ENCODE measurements at places on chromosomes 1 and 21.
A peak's percentile ranks its signal among the peaks of the same experiment; 100 is the strongest.

DNA sequence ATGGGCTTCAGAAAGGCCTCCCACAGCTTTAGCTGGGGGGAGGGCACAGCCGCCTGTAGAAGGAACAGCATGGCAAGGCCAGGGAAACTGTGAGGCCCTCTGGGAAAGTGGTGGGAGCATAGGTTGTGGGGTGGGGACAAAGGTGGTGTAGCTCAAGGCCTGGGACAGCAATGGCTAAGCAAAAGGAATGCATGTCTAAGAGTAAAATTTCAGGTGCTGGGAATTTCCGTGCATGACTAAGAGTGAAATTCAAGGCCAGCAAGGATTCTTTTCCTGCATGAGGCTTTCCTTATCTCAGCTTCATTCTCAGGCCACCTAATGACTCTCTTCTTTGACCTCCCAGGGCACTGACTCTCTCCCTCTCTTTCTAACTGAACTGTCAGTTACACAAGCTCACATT, 86.5 kb upstream of the WNT4 start:
- no peak for DNase-seq

- no peak for DNase-seq
Measured at GRCh38 chr1:197671140-197671539, 104.1 kb downstream of the DENND1B start.

- peak; percentile 7 for DNase-seq
Measured at GRCh38 chr1:206808615-206809014, 36.3 kb upstream of the IL10 start.

DNA sequence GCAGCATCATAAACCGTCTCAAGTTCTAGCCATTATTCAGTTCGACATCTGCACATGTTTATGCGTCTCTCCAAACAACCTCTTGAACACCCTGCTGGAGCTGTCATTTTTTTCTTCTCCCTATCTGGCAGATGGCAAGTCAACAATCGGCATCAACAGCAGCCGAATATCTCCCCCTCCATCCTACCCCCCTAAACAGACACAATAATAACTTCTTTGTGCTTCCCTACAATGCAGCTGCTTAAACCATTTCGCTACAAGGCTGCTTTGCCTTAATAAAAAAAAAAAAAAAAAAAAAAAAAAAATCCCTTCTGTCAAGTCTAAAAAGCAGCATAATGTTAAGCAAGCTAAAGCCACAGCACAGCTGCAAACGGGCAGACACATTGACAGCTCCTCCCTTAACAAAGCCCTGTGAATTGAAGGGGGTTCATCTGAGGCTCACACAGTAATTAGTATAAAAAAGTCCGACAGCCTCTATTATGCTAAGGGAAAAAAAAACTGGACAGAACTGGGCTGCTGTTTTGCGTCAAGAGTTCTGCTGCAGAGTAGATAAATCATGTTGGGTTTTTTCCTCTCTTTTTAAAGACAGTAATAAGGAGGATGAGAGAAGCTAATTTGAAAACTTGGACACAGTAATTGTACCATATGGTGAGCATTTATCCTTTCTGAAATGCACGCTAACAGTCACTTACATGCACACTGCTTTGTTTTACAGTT, 136.4 kb downstream of the AKT3 start:
- no peak for DNase-seq

GRCh38 chr1:175154629-175155472, 37.7 kb downstream of the KIAA0040 start:
- DNase-seq: peak; percentile 5

GRCh38 chr1:232998138-232998537, 47.7 kb downstream of the NTPCR start:
- DNase-seq: no peak

DNA sequence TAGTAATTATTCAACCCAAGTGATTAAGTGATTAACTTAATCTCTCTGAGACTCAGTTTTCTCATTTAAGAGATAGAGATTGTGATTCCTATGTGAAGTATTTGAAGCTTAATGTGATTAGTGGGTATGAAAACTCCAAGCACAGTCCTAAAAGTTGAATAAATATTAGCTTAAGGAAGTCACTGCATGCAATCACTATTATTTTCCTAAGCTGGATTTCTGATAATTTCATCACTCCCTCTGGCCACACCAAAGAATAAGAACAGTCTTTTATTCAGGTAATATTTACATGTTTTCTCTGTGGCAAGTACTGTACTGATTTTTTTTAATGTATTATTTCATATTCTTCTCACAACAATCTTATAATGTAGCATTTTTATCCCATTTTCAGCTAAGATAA, 31.1 kb downstream of the CD55 start:
- no peak for DNase-seq

DNA sequence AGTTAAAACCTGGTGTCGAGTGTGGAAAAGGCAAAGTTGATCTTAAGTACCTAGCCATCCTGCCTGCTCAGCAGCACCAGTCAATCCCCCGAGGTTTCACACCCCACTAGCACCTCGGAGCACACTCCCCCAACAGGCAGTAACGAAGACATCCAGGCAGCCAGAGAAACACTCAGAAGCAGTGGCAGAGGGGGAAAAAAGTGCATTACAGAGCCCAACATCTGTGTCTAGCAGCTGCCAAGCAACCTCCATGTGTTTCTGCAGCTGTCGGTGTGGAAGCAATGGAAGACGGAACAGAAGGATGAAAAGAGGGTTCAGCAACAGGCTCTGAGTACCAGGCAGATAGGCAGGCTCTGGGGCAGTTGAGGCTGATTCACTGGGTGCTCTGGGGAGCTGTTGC, 73.4 kb upstream of the PROX1 start:
- DNase-seq: no peak

DNA sequence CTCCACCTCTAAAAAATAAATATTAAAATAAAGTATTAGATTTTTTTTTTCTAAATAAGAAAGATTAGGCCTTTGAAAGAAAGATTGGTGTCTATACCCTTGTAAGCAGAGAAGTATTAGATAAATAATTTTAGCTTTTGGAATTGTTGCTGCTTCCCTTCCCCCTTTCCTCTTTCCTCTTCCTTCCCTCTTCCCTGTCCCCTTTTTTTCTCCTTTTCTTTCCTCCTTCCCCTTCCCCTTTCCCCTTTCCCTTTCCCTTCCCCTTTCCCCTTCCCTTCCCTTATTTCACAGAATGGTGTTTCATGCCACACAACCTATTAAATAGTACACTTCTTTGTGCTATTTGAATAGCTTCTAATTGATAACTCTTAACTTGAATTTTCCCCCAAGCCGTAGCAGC, 69.8 kb upstream of the QSOX1 start:
- DNase-seq: no peak

DNA sequence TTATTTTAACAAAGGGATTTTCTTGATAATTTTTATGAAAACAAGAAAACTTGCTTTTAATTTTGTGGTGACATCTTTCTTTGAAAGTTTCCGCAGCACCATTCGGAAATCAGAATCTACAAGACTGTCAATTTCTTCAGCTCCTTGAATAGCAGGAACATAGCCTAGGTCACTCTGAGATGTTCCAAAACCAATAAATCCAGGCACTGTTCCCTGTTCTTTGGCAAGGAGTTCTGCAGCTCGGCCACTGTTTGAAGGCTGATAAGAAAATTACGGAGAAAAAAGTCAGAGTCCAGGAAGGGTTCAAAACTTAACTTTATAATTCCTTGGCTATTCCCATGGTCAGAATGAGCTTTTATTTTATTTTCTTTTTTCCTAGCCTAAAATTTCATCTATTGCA, 6.0 kb downstream of the LTN1 start:
- DNase-seq: no peak

DNA sequence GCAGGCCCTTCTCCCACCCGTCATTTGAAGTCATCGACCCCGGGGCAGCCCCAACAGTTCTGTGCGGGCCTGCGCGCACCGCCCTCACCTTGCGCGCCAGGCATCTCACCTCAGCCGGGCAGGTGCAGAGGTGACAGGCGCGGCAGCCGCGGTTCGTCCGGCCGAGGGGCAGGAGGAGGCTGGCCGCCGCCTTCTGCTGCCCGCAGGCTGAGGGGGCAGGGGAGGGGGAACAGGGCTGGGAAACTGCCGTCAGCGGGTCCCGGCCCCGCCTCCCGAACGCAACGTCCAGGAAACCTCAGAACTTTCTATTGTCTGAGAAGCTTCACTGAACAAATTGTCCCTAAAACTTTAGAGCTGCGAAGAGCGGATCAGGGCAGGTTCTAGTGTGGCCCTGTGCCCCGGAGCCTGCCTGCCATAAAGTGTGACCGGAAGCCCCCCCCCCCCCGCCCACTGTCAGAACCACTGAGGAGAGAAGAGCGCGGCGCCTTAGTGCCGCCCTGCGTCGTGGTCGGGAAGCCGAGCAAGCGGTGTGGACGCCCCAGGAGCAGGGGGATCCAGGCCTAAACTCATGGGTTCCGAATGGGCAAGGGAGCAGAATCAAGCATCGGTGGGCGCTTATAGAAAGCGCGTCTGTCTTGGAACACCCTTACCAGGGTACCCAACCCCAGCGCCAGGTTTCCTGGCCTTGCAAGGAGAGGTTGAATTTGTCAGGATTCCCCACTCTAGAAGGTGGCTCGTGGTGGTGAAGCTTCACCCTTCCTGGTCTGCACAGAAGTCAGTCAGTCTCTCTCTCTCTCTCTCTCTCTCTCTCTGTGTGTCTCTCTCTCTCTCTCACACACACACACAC, 13.3 kb upstream of the TBX15 start:
- no peak for DNase-seq

DNA sequence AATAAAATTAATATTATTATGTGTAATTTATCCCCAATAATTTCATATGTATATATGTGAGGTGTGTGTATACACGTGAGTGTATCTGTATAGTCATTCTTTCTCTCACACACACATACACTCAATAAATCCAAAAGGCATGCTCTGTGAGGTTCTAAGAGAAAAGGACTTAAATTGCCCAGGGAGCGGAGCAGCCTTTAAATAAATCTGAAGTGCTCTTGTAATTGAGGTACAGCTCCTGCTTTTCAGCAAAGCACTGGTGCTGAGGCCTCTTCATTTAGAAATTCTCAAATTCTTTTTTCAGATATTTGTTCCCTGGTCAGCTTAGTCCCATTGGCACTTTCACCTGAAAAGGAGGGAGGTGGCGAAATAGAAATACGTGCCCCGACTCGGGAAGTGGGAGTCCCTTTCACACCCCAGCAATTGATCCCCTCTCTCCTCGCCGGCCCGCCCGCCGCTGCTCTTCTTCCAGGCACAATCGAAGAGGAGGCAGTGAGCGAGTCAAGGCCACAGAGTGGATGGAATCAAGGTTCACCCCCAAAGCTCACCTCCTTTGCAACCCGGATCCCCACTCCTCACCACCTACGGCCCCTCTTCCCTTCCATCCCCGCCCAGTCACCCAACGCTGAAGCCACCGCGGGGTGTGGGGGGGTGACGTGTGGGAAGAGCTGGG, 944 bp downstream of the PLPPR5 start:
- DNase-seq: no peak

DNA sequence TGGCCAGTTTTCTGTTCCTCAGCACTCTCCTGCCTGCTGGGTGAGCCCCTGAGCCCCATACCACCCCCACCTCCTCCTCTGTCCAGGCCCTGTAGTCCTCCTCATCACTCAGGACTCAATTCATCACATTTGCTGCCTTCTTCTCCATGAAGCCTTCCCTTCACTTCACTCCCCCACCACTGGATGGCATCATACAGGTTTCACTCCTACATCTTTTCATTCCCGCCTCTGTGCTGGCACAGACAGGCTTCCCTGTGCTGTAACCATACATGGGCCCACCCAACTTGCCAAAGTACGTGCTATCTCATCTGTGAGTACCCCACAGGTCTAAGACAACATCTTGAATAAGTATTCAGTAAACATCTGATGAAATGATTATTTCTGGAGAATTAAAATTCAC, 56.9 kb downstream of the SLC45A1 start:
- no peak for DNase-seq

DNA sequence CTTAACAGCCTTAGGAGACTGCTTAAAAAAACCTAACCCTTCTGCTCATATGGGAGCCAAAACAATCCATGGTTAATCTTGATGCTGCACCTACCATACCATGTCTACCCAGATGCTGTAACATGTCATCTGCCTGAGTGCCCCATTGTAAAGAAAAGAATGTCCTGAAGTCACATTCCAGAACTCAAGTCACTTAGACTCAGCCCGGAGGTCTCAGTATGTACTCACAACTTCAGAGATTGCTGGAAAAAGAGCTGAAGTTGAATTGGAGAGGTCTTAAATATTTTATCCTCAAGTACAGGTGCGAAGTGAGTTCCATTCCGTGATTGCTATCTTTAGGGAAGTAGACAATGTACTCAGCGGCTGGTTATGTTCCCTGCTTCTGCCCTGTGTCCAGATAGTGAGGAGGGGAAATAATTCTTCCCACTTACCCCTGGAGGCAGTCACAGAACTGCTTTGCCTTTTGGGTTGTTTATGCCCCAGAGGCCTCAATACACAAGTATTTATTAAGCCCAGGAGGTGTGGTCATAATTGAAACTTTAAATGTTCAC, 57.5 kb upstream of the HOOK1 start:
- no peak for DNase-seq

DNA sequence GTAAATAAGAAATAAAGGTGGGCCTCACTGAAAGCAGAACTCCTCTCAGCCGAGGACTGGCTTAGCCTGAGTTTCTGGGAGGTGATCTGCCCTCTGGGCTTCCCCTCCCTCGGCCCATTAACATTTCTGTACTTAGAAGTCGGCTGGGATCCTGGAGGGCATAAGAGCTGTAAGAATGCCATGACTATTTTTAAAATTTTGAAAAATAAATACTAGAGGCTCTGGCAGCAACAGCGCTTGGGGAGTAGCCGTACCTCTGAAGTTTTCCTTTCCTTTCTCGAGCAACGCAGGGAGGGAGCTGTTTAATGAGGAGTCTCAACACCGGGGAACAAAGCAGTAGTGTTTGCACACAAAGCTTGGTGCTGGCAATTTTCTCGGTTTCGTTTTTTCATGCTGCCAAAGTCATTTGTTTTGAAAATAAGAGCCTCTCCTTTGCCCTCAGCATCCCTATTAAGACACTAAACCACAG, 498.7 kb downstream of the SMYD3 start:
- DNase-seq: no peak

GRCh38 chr1:154342836-154343472, 17.6 kb downstream of the ATP8B2 start:
- DNase-seq: peak; percentile 49

DNA sequence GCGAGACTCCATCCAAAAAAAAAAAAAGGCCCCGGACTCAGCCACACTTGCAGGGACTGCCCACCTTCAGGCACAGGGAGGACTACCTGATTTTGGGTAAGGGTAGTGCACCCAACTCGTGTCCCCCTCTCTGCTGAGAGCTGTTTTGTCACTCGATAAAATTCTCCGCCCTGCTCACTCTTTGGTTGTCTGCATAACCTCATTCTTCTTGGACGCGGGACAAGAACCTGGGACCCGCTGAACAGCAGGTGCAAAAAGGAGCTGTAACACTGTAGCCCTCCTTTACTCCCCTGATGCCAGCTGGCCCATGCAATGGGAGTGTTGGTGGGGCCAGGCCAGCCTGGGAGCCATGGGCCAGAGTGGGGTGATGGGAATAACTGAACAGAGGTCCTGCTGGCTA, 10.6 kb downstream of the S100B start:
- no peak for DNase-seq

Data from activated naive CD4-positive, alpha-beta T cell (primary cell).